ENCODE measurements at places on chromosomes 5 and 9.

DNA sequence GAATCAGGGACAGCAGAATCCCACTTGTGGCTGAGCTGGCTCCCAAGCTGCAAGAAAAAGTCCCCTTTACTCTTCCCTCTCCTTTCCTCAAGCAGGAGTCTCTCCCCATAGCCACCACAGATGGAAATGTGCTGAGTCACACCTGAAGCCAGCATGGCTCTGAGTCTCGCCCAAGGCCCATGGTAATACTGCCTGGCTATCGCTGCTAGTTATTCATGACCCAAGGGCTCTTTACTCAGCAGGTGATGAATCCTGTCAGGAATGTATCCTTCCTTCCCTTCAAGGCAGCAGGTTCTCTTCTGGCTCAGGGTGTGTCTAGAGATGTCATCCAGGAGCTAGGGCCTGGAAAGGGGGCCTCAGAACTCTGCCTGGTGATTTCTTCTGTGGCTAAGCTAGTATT, 403.3 kb upstream of the PTPRD start:
- DNase-seq: no peak

GRCh38 chr5:40154194-40154593, 525.5 kb upstream of the PTGER4 start:
- no peak for DNase-seq

DNA sequence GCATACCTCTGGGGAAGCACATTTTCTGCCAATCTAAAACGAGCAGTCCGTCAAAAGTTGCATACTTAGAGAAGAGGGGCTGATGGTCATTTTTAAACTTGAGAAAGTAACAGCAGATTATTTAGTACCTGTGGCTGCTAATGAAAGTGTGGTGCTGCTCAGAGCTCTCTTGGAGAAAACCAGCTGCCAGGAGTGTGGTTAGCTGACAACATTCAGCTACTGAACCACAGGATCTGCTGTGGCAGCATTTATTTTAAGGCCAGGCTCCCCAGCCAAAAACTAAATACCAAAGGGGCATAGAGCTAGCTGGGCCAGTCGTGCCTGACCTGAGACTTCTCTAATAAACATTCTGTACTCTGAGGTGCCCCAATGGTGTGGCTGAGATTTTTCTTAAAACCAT, 203.6 kb downstream of the EDIL3 start:
- DNase-seq: no peak

DNA sequence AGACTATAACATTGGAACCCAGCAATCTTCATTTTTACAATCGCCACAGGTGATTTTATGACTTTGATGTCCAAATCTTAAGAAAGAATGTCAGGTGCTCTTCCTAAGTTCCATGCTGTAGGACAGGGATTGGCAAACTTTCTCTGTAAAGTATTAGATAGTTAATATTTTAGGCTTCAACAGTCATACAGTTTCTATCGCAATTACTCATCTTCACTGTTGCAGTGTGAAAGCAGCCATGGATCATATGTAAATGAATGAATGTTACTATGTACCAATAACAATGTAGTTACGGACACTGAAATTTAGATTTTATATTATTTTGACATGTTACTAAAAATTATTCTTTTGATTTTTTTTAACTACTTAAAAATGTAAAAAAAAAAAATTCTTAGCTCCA, 169.7 kb downstream of the DTWD2 start:
- DNase-seq: no peak

DNA sequence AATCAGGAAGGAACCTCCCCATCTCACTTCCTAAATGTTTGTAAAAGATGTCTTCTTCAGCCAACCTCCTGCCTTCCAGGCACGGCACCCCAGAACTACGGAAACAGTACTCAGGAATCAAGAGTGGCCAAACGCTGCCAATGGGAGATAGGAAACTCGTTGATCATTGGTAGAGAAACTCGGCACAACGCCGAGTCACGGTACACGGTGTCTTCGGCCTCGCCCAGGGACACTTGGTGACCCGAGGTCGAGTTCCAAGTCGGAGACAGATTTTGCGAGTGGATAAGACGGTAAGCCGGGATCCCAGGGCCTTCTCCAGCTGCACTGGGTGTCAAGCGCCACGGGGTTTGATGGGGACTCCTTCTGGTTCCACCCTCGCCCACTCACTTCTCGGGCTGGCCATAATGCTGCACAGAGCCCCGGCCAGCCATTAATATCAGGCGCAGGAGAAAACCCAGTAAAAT, 343 bp downstream of the KIAA0825 start:
- DNase-seq: peak; percentile 53
